ENCODE measurements at places on chromosomes 7 and 10.

GRCh38 chr10:61197057-61197456 is 253.1 kb upstream of the RHOBTB1 start:
- DNase-seq = no peak

DNA sequence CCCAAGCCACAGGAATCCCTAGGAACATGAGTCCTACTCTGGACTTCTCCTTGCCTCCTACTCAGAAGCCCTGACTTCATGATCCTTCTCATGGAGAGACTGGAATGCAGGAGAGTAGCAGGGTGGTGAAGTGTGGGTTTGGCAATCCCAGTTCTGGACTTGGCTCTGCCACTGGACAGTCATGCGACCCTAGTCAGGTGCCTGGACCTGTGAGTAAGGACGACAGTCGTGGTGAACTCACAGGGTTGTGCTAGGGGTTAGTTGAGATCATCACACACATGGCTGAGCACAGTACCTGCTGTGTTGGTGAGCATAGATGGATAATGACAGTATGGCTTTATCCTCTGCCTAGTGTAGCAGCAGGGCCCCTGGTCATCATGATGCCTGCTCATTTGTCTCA is 117.9 kb downstream of the LRRC18 start:
- no peak for DNase-seq

DNA sequence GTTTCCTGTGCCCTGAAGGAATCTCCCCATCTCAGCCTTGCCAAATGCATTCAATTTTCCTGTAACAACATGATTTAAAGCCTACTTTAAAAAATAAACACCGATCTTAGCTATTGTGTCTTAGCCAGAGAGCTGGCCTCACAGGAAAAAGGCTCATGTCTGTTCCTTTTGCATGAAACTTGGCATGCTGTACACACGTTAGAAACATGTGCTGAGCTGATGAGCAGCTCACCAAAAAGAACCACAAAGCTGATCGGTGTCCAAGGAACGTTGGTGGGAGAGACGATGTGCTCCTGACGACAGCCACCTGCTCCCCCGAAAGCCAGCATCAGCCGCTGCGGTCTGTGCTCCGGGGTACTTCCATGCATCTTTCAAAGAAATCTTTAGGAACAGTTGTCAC is 135.9 kb downstream of the ADARB2 start:
- DNase-seq = no peak

DNA sequence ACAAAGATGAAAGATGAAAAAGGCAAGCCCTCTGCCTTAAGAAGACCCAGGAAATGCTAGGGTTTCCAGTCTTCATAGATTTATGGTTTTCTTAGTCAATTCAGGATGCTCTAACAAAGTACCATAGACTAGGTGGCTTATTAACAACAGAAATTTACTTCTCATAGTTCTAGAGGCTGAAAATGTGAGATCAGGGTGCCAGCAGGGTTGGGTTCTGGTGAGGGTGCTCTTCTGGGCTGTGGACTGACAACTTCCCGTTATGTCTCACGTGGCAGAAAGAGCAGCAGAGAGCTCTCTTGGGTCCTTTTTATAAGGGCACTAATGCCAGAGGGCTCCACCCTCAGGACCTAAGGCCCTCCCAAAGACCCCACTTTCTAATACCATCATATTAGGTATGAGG is 23.7 kb downstream of the ELMO1 start:
- DNase-seq = no peak

GRCh38 chr7:1555046-1555812 is 776 bp downstream of the TMEM184A start:
- DNase-seq = no peak

All from NCI-H774 (cell line).